ENCODE measurements at places on chromosomes 3 and 15. TPM values are rescaled to one million over a fixed set of nuclear protein-coding genes. Genes with fewer than 3 reads are reported as not detected.

- H3K4me1 ChIP-seq = peaks cover 38% of the 10 kb centered on the region
- DNase-seq = no peak
- no peaks in the 10 kb centered on the region for H3K27me3 ChIP-seq
- no peak overlapping the region for H3K27ac ChIP-seq
- H3K36me3 ChIP-seq = no peaks in the 10 kb centered on the region
Measured at GRCh38 chr15:85045615-85046014, 64.0 kb downstream of the PDE8A start.

- H3K4me3 ChIP-seq = no peak overlapping the region
- H3K27ac ChIP-seq = no peak overlapping the region
- no peaks in the 10 kb centered on the region for H3K27me3 ChIP-seq
- H3K36me3 ChIP-seq = no peaks in the 10 kb centered on the region
- DNase-seq = no peak
Measured at GRCh38 chr3:127208483-127209100, 15.7 kb downstream of the PRR23E start.

BCL2A1 gene
- not detected for total RNA-seq

SLC28A1 gene
- not detected for total RNA-seq

GOLGA8G gene
- not detected for total RNA-seq

Data from endothelial cell of umbilical vein (primary cell).